ENCODE measurements at places on chromosomes 2 and 18. TPM values are rescaled to one million over a fixed set of nuclear protein-coding genes. Genes with fewer than 3 reads are reported as not detected.

RAX gene
- total RNA-seq = not detected

STK17B gene
- 11.6 TPM for total RNA-seq

- H3K27ac ChIP-seq = no peak overlapping the region
- DNase-seq = no peak
- no peaks in the 10 kb centered on the region for H3K4me1 ChIP-seq
- H3K4me3 ChIP-seq = no peak overlapping the region
Measured at GRCh38 chr18:32086881-32087280, 4.8 kb upstream of the RNF138 start.

- H3K4me1 ChIP-seq = peaks cover 7% of the 10 kb centered on the region
- H3K36me3 ChIP-seq = no peaks in the 10 kb centered on the region
- no peaks in the 10 kb centered on the region for H3K27me3 ChIP-seq
Measured at GRCh38 chr2:230865766-230866755, 1.3 kb downstream of the ITM2C start.

- no peak overlapping the region for H3K27ac ChIP-seq
- no peak overlapping the region for H3K4me3 ChIP-seq
- DNase-seq = no peak
Measured at GRCh38 chr2:137173463-137173862, 408.1 kb downstream of the THSD7B start.

DNA sequence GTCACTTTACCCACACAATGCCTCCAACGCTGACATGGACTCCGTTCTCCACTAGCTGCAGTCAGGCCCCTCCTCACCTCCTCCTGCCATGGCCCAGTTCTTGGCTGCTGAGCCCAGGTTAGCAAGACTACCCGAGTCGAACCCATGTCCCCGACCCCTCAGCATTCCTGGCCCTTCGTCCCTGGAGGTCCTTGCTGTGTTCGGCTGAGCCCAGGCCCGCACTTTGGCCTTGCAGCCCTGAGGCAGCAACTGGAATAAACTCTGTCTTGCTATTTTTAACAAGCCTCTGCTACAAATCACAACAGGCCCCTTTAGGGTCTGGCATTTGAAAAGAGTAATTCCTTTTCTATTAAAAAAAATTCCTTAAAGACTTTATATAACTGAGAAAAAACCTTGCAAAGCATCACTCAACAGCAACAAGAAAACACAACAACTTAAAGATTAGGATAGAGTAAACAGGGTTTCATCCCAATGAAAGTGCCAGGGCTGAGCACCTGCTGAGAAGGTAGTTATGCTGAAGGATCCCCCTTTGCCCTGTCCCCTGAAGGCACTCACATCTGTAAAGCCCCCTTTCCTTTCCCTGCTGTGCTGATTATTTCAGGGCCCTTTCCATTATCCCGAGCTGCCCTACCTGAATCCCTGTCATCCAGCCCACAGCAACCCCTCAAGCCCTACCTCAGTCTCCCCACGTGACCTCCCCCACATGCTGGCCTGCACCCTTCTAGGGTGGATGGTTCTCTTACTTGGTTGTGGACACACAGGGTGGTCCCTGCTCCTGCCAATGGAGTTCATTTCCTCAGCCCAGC, 120.0 kb upstream of the SNTG2 start:
- no peaks in the 10 kb centered on the region for H3K27me3 ChIP-seq
- DNase-seq = no peak
- H3K4me1 ChIP-seq = no peaks in the 10 kb centered on the region

GRCh38 chr2:48754874-48755273, 650 bp downstream of the LHCGR start:
- no peak overlapping the region for H3K4me3 ChIP-seq

DNA sequence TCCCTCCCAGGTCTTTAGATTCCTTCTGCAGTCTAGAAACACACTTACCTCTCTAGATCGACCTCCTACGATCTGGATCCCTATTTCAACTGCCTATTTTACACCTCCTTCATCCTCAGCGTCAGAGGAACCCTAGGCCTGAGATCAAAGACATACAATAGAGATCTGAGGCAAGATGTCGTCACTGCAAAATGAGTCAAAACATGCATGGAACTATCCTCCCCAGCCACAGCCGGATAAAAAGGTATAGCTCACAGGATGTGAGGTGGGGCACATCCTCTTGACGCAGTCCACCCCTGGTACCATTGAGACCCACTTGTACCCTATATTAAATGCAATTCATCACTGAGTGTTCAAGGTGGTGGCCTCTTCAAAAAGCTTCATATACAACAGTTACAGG, 63.7 kb upstream of the DNAJC10 start:
- no peak overlapping the region for H3K27ac ChIP-seq
- no peaks in the 10 kb centered on the region for H3K36me3 ChIP-seq
- no peak overlapping the region for H3K4me3 ChIP-seq
- no peaks in the 10 kb centered on the region for H3K27me3 ChIP-seq
- no peak for DNase-seq

DNA sequence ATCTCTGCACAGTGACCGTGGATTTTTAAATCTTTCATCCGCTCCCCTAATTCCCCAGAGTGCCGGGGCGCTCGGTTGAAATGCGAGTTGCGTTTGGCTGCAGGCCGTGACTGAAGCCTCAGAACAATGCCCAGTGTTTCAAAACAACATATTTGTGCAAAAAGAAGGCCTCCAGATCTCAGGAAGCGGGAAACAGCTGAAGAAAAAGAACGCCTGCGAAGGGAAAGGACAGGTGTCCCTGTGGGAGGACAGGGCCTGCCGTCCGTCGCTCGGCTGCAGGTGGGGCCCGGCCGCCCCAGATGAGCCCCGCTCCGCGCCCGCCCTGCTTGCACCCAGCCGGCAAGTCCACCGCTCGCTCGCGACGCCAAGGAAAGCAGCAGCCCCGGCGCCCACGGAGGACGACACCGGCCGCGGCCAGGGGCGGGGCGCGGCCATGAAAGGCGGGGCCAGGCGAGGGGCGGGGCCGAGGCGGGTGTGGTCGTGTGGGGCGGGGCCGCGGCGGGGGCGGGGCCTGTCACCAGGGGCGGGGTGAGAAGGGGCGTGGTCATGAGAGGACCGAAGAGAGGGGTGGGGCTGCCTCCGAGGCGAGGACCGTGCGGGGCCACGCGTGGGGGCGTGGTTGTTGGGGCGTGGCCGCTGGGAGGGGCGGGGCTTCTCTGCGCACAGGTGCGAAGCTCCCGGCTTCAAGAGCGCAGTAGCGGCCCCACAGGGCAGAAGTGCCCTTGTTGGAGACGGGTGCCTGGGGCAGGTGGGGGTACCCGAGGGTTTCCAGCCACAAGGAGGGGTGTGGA, 17.6 kb upstream of the BOK start:
- H3K4me1 ChIP-seq = peaks cover 6% of the 10 kb centered on the region
- peak; percentile 61 for DNase-seq
- no peaks in the 10 kb centered on the region for H3K27me3 ChIP-seq

DNA sequence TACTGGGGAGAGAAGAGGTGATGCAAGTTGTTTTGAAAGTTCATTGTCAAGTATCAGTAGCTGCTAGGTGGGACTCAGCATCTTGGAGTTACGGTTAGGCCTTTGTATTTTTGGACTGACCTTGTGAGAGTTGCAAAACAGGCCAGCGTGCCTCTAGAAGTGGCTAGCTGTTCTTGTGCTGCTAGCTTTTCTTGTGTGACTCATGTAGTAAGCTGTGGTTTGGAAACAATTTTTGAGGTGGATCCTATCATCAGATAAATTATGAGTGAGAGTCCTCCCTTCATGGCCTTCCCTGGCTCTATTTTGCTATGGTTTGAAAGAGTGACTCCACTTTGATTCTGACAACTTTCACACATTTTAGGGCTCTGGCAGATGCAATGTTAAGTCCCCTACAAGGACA, 409.2 kb upstream of the HS6ST1 start:
- no peak overlapping the region for H3K4me3 ChIP-seq
- no peaks in the 10 kb centered on the region for H3K36me3 ChIP-seq
- H3K4me1 ChIP-seq = no peaks in the 10 kb centered on the region
- DNase-seq = no peak
- no peak overlapping the region for H3K27ac ChIP-seq

DNA sequence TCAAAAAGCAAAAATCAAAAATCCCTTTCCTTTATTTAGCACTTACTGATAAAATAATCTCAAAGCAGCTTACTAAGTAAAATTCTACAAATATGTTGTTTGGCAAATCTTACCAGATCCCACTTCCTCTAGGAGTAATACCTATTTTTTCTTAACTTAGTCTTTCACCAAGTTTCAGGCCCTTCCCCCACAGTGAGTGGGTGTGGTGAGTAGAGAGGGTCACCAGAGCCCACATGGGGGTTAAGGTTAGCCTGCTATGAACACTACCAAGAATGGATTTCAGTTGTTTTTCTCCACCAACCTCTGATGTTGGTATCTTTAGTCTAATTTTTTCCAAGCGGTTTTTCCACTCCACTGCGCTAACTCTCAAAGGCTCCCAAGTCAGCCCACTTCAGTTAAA, 23.2 kb downstream of the PIAS2 start:
- no peak for DNase-seq
- H3K27me3 ChIP-seq = no peaks in the 10 kb centered on the region
- no peak overlapping the region for H3K4me3 ChIP-seq
- H3K36me3 ChIP-seq = no peaks in the 10 kb centered on the region
- no peaks in the 10 kb centered on the region for H3K4me1 ChIP-seq

CDK5R2 gene
- not detected for total RNA-seq

- no peak overlapping the region for H3K27ac ChIP-seq
- H3K27me3 ChIP-seq = no peaks in the 10 kb centered on the region
- H3K4me3 ChIP-seq = no peak overlapping the region
- H3K4me1 ChIP-seq = no peaks in the 10 kb centered on the region
- no peaks in the 10 kb centered on the region for H3K36me3 ChIP-seq
Measured at GRCh38 chr18:35511428-35511827, 13.7 kb upstream of the INO80C start.

DNA sequence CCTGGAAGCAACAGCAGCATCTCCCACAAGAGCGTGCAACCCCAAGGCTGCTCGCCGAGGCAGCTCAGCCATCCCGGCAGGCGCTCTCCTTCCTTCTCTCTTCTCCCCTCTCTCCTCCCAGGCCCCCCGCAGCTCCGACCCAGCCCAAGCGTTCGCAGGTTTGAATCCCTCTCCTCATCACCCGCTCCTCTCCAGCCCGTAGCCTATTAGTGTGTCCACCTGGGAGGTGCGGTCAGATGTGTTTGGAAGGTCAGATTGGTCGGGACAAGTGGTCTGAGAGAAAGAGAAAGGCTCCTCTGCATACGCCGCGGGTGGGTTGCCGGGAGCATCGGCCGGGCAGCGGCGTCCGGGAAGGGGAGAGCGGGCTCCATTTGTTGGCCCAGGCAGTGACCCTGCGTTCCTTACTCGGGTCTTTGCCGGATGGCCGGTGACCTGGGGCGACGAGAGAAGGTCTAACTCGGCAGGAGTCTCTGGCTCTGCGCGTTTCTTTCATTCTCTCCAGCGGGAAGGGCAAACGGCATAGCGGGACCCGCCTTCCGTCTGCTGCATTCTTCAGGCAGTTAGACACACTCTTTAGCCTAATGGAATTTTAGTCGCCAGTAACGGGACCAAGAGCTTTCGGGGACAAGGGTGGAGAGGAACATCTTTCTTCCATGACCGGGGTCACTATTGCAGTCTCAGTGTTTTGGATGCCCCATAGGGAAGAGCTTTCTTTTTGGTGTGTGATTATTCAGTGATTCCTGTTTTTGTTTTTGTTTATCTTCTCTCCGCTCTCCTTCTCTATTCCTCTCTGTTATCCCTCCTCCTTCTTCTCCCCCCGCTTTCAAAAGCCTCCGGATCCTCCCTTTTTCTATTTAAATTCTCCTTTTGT, 1.1 kb upstream of the TMEFF2 start:
- H3K27me3 ChIP-seq = no peaks in the 10 kb centered on the region
- peak overlapping the region; percentile 31 for H3K4me3 ChIP-seq
- DNase-seq = peak; percentile 29
- no peaks in the 10 kb centered on the region for H3K36me3 ChIP-seq
- H3K27ac ChIP-seq = no peak overlapping the region

DNA sequence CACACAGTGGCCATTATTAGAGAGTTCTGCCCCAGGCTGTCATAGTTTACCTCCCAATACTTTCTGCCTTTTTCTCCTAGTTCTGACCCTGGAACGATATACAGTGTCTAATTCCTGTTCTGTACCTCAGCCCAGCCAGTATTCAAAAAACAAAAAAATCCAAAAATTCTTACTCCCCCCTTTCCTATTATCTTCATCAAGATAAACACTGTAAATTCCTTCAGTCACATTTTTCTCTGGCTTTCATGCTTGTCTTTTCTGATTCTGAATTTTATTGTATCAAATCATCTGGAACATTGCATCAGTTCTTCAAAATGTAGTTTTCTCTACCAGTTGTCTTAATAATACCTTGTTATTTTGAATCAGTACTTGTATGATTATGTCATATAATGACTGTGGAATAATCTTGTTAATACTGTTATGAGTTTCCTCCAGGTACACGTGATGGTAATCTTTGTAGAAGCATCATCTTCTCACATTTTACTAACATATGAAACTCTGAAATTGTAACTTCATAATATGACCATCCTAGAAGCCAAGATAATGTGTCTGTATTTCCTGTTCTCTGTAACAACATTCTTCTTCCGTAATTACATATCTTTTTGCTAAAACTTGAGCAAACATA, 79.0 kb upstream of the NOSTRIN start:
- H3K36me3 ChIP-seq = no peaks in the 10 kb centered on the region
- H3K4me3 ChIP-seq = no peak overlapping the region
- no peak overlapping the region for H3K27ac ChIP-seq
- no peak for DNase-seq
- no peaks in the 10 kb centered on the region for H3K27me3 ChIP-seq

TEX44 gene
- not detected for total RNA-seq

DNA sequence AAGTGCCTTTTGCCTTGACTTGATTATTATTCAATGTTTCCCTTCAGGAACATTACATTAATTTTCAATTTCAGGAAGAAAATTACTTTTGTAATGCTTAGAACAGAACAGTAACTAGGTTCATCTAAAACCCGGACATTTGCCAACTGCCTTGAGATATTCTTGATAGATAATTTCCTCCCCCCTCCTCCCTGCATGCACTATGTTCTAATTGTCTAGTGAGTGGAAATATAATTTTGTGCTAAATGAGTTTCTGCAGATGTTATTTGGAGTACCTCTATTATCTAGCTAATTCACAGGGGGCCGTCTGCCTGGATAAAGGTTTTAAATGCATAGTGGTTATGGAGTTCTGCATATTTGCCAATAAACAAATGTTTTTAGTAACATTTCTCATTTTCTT, 200.3 kb upstream of the SLC39A10 start:
- no peak for DNase-seq
- no peak overlapping the region for H3K27ac ChIP-seq
- H3K27me3 ChIP-seq = no peaks in the 10 kb centered on the region
- H3K4me3 ChIP-seq = no peak overlapping the region

- no peaks in the 10 kb centered on the region for H3K27me3 ChIP-seq
- H3K4me3 ChIP-seq = peak overlapping the region; percentile 62
- H3K36me3 ChIP-seq = no peaks in the 10 kb centered on the region
- peak; percentile 39 for DNase-seq
- peaks cover 3% of the 10 kb centered on the region for H3K4me1 ChIP-seq
Measured at GRCh38 chr2:235494716-235495372, 1.0 kb downstream of the AGAP1 start.

IL18R1 gene
- 1.7 TPM for total RNA-seq

SEMA4C gene
- total RNA-seq = 59.2 TPM

IKZF2 gene
- 6.4 TPM for total RNA-seq

HAT1 gene
- total RNA-seq = 37.6 TPM
